ENCODE measurements at places on chromosomes 1 and 21. TPM values are rescaled to one million over a fixed set of nuclear protein-coding genes. Genes with fewer than 3 reads are reported as not detected.
A peak's percentile ranks its signal among the peaks of the same experiment; 100 is the strongest.

The ESPN gene
- not detected for total RNA-seq

The CD1D gene
- total RNA-seq = not detected

DNA sequence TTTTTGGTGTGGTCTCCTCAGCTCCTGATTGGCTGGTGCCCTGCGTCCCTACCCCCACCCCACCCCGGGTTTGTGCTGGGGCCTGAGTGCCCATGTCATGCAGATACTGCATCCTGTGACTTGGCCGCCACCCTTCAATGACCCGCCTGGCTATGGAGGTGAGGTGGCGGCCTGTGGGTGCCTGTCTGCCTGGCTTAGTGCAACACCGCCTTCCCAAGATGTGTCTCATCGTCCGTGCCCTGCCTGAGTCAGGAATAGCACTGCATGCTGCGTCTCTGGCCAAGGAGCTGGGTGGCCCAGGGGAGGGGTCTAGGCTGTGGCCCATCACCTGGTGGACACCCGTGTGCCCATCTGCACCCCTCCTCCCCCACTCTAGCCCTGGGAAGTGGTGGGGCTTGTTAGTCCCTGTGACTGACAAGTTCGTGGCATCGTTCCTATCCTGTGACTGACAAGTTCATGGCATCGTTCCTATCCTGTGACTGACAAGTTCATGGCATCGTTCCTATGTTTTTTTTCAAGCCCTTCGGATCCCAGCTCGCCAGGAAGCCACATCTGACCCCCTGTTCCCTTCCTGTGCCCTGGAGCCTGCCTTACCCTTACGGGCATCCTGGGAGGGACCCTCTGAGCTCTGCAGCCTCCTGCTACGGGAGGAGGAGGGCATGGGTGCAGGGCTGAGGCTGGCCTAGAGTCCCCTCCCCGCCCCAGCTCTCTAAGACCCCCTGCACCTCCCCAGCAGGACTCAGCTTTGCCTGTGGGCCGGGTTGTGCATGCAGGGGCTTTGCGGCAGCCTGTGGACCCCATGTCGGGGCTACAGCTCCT lies 7.5 kb downstream of the SLX9 start:
- DNase-seq = peak; percentile 58
- no peak overlapping the region for H3K27ac ChIP-seq
- H3K27me3 ChIP-seq = no peaks in the 10 kb centered on the region

DNA sequence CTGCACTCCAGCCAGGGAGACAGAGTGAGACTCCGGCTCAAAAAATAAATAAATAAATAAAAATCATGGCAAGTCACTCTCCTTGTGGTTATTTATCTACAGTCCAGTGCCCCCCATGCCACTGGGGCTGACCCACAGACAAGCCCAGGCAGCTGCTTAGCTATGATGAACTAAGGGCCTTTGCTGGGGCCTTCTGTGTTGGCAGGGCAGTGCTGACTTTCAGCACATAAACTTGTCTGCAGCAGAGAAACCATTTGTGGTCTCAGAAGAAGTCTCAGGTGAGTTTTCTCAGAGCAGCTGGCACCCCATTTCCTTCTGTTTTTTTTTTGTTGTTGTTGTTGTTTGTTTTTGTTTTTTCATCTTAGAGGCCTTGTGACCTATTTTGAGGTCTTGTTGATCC lies 20.9 kb upstream of the CFHR4 start:
- H3K36me3 ChIP-seq = no peaks in the 10 kb centered on the region
- H3K4me1 ChIP-seq = no peaks in the 10 kb centered on the region
- H3K4me3 ChIP-seq = no peak overlapping the region
- H3K27me3 ChIP-seq = no peaks in the 10 kb centered on the region

GRCh38 chr1:85214654-85215053 lies 13.8 kb upstream of the SYDE2 start:
- no peaks in the 10 kb centered on the region for H3K4me1 ChIP-seq
- H3K36me3 ChIP-seq = no peaks in the 10 kb centered on the region
- DNase-seq = no peak
- no peak overlapping the region for H3K4me3 ChIP-seq
- no peaks in the 10 kb centered on the region for H3K27me3 ChIP-seq
- no peak overlapping the region for H3K27ac ChIP-seq

- no peaks in the 10 kb centered on the region for H3K36me3 ChIP-seq
- H3K27me3 ChIP-seq = no peaks in the 10 kb centered on the region
- no peak overlapping the region for H3K27ac ChIP-seq
- no peak overlapping the region for H3K4me3 ChIP-seq
- DNase-seq = peak; percentile 7
Observed at GRCh38 chr1:111864862-111865261, 109.2 kb downstream of the DDX20 start.

DNA sequence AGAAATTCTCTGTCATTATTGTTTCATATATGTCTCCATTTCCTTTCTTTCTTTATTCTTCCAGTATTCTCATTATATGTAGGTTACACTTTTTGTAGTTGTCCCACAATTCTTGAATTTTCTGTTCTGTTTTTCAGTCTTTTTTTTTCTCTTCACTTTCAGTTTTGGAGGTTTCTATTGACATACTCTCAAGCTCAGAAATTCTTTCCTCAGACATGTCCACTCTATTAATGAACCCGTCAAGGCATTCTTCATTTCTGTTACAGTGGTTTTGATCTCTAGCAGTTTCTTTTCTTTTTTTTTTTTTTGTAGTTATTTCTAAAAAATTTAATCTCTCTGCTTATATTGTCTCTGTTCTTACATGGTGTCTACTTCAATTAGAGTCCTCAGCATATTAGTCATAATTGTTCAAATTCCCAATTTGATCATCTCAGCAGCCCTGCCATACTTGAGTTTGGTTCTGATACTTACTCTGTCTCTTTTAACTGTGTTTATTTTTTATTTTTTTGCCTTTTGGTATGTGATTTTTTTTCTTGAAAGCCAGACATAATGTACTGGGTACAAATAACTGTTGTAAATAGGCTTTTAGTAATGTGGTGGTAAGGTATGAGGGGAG lies 49.5 kb upstream of the KCNK2 start:
- no peak overlapping the region for H3K4me3 ChIP-seq
- H3K27me3 ChIP-seq = no peaks in the 10 kb centered on the region
- DNase-seq = no peak
- H3K4me1 ChIP-seq = 0 out of 2 replicates have a peak, but pooled peaks cover 4% of the 10 kb centered on the region

GRCh38 chr1:174262349-174263241 lies 103.3 kb downstream of the RABGAP1L start:
- DNase-seq = peak; percentile 66
- H3K27me3 ChIP-seq = no peaks in the 10 kb centered on the region
- no peak overlapping the region for H3K4me3 ChIP-seq
- H3K27ac ChIP-seq = no peak overlapping the region
- no peaks in the 10 kb centered on the region for H3K4me1 ChIP-seq

- DNase-seq = peak; percentile 98
- no peaks in the 10 kb centered on the region for H3K36me3 ChIP-seq
- 0 out of 2 replicates have a peak overlapping the region, but pooled peaks have one; percentile 4 for H3K4me3 ChIP-seq
- H3K27ac ChIP-seq = peak overlapping the region; percentile 95
- H3K27me3 ChIP-seq = no peaks in the 10 kb centered on the region
Observed at GRCh38 chr1:27539901-27540861, 50.2 kb upstream of the WASF2 start.

DNA sequence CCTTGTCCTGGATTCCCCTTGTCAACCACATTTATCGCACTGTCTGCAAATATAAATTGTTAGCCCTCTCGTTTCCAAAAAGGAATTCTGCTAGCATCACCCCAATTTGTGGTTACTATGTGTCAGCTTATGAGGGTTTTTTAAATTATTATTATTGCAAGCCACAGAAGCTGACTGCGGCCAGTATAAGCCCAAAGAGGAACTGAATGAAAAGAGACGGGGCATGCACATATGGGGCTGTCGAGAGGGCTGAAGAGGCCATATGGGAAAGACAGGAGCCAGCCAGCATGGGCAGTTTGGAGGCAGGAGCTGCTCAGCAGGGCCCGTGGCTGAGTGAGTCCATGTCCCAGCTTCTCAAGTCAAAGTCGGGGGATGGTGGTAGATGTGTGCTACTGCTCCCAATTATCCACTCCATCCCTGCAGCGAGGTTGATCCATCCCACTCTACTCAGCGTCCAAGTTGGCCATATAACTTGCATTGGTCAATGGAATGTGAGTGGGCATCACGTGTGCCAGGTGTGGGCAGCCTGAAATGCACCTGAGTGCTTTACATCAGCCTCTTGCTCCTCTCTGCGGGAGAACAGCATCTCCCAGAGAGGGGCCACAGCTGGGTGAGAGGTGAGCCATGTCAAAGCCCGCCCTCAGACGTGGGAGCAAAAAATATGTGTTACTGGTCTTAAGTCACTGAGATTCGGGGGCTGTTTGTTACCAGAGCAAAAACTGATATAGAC lies 37.6 kb upstream of the LDLRAP1 start:
- no peaks in the 10 kb centered on the region for H3K27me3 ChIP-seq
- H3K4me3 ChIP-seq = no peak overlapping the region
- no peaks in the 10 kb centered on the region for H3K36me3 ChIP-seq
- peaks cover 32% of the 10 kb centered on the region for H3K4me1 ChIP-seq
- no peak for DNase-seq

DNA sequence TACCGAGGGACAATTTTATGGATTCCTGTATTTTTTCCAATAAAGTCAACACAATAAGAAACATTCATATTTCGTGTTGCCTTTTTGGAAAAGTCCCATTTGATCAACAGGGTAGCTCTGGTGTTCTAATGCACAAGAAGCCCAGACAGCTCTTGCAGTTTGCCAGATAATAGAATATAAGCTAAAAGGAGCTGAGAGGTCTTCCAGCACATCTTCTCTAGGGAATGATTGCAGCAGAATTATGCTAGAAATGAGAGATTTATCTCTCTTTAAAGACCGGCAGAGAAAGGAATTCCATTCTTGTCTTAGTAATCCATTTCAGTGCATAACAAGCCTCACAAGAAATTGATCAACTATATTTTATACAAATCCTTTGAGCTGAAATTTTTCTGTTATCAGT lies 25.0 kb upstream of the DDX59 start:
- no peak overlapping the region for H3K27ac ChIP-seq
- no peaks in the 10 kb centered on the region for H3K4me1 ChIP-seq
- no peak for DNase-seq
- no peak overlapping the region for H3K4me3 ChIP-seq
- no peaks in the 10 kb centered on the region for H3K36me3 ChIP-seq
- no peaks in the 10 kb centered on the region for H3K27me3 ChIP-seq

DNA sequence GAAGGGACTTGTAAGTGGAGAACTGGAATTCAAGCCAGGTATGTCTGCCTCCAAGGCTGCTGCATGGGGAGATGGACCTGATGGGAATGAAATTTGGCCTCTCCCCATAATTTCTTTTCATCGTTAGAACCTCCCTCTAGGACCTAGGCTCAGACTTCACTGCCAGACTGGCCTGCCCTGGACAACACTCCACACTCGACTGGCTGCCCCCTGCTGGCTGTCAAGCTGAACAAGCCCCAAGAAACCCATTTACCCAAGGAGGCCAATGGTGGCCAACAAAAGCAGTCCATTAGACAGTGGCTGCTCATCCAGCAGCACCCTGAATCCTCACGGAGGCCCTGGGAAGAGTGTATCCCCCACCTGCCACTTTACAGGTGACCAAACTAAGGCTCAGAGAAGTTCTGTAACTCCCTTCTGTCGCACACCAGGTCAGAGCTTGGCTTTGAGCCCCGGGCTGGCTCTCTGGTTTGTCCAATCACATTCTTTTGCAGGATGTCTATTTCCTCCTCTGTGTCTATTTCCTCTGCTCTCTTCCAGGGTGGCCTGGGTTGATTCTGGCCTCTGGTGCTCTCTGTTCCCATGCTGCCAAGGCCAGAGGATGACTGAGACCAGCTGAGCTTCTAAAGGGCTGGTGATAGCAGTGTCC lies 3.8 kb downstream of the RNF186 start:
- no peaks in the 10 kb centered on the region for H3K4me1 ChIP-seq
- no peaks in the 10 kb centered on the region for H3K27me3 ChIP-seq
- H3K27ac ChIP-seq = no peak overlapping the region
- H3K4me3 ChIP-seq = no peak overlapping the region

DNA sequence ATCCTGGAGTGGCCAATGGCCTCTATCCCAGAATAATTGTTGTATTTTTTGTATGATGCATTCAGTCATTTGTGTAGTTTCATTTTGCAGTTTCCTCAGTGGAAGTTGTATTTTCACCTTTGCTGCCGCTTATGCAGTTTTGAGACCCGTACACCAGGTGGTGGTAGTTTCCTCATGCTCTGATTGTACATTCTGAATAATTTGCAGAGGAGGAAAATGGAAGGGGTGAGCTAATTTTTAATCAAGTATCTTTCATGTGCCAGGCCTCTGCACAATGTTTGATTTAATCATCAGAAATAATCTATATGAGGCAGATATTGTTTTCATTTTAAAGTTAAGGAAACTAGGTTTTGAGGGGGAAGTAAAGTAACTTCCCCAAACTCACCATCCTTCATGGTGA lies 29.5 kb downstream of the HLX start:
- H3K4me3 ChIP-seq = no peak overlapping the region
- H3K4me1 ChIP-seq = peaks cover 16% of the 10 kb centered on the region

GRCh38 chr1:11207898-11208611 lies 18.9 kb downstream of the ANGPTL7 start:
- peaks cover 45% of the 10 kb centered on the region for H3K36me3 ChIP-seq
- H3K4me3 ChIP-seq = no peak overlapping the region
- H3K27me3 ChIP-seq = no peaks in the 10 kb centered on the region
- H3K4me1 ChIP-seq = peaks cover 5% of the 10 kb centered on the region

DNA sequence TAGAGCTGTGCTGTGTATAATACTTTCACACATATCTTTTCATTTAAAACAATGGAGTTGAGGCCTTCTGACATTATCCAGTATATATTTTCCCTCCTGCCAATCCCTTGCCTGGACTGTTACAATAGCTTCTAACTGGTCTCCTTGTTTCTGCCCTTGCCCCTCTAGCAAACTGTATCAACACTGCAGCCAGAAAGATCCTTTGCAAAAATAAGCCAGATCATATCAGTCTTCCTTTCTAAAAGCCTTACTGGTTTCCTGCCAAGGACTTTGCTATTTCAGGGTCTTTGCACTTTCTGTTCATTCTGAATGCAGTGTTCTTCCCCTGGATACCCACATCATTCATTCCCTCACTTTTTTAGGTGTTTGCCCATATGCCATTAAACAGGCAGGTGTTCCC lies 370.1 kb downstream of the PTBP2 start:
- H3K27me3 ChIP-seq = no peaks in the 10 kb centered on the region
- peaks cover 24% of the 10 kb centered on the region for H3K4me1 ChIP-seq
- no peaks in the 10 kb centered on the region for H3K36me3 ChIP-seq
- no peak for DNase-seq

DNA sequence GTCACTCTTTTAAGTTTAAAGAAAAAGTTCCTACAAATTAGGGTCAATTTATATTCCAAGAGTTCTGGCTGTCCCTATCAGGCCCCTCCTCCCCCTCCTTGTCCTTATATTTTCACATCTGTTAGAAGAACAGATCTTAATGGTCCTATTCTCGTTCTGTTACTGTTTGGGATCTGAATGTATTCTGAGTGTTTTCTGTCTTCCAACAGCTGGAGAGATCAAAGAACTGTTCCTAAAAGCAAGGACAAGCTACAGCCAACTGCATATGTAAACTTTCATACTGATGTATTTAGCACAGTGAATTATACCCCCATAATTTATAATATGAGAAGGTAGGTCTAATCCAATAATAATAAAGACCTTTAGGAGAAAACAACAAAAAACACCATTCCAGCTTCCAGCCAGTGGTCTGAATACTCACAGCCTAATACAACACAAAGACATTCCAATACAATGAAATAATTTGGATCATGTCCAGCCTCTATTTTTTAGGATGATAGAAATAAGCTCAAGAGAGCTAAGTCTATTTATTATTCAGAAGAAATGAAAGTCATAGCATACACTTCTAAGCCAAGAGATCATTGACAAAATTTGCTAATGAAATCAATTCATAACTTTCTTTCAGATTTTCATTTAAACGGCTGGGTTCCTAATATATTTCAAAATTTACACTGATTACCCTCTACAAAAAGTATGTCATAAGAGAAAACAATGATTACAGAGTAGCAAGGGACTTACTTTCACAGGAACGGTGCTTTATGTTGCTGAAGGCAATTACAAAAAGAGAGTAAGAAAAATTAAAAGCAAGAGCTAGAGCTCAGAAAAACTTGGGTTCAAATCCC lies 25.3 kb downstream of the WLS start:
- peak overlapping the region; percentile 10 for H3K27ac ChIP-seq
- DNase-seq = peak; percentile 68
- no peaks in the 10 kb centered on the region for H3K36me3 ChIP-seq
- H3K27me3 ChIP-seq = no peaks in the 10 kb centered on the region
- no peak overlapping the region for H3K4me3 ChIP-seq
- peaks cover 29% of the 10 kb centered on the region for H3K4me1 ChIP-seq

Measured in GM23248 (cell line).